ENCODE measurements at places on chromosomes 12 and 14.

DNA sequence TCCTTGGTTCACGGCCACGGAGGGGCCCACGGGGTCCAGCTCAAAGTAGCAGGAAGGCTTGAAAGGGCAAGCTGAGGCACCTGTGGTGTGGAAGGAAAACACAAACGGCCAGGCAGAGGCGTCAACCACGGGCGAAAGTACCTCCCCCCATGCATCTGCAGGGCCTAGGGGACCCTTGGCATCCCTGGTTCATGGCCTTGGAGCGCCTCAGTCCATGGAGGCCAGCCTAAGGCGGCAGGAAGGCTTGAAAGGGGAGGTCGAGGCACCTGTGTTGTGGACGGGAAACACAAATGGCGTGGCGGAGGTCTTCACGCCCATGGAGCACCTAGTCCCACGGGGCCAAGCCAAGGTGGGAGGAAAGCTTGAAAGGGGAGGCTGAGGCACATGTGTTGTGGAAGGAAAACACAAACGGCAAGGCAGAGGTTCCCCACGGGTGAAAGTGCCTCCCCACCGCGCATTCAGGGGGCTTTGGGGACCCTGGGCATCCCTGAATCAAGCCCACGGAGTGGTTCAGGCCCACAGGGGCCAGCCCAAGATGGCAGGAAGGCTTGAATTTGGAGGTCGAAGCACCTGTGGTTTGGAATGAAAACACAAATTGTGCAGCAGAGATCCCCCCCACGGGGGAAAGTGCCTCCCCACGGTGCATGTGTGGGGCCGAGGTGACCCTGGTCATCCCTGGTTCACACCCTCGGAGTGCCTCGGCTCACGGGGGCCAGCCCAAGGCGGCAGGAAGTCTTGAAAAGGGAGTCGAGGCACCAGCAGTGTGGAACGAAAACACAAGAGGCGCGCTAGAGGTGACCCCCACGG is 380.8 kb downstream of the ALG10 start:
- no peak for DNase-seq

DNA sequence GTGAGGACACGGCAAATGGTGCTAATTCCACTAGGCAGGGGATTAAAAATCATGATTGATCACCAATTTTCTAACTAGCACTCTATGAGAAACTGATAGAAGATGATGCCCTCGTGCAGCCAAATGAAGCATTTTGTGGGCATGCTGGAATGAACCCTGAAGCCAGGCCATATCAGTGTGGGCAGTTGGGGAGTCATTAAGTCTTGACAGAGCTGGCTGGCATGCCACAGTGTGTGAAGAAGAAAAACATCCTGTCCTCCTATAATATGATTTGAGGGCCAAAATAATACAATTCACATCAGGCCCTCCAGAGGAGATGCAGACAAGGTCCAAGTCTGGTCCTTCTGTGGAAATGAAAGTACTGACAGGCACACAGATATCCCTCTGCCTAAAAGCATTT is 107.1 kb downstream of the TMTC1 start:
- DNase-seq = no peak

DNA sequence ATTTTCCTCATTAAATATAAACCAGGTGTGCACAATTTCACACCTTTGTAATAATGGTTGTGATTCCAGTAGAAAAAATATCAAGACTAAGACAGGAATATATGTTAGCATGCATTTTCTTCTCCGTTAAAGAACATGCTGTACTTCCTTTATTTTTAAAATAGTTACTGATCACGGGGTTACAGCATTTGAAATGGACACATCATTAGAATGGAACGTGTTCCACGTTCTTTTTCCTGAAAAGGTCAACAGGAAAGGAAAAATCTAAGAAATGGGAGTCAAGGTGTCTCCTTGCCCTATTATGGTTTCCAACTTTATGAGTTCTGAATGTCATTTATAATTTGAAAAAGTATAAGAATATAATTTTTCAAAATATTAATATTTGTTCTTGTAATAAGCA is 1325.7 kb downstream of the SLC16A7 start:
- no peak for DNase-seq

DNA sequence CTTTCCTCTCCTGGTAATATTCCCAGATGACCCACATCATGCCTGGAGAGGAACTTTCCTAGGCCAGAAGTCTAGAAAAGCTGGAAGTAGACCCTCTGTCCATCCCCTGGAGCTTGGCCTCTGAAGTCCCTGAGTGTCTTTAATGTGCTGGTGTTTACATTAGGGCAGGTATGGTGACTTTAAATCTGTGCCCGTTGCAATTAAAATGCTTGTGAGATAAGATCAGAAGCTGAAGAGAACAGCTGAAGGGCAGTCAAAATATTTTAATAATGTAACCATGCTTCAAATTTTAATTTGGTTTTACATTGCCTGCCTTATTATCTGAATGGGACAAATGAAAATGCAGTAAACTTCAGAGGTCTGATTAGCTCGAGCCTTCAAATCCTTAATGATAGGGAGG is 1022.5 kb downstream of the BCL11B start:
- DNase-seq = no peak

GRCh38 chr14:33019346-33019745 is 80.7 kb downstream of the NPAS3 start:
- no peak for DNase-seq

GRCh38 chr12:89968151-89968700 is 259.6 kb upstream of the ATP2B1 start:
- DNase-seq = no peak

- DNase-seq = no peak
Observed at GRCh38 chr12:47858511-47859266, 39.0 kb upstream of the HDAC7 start.

DNA sequence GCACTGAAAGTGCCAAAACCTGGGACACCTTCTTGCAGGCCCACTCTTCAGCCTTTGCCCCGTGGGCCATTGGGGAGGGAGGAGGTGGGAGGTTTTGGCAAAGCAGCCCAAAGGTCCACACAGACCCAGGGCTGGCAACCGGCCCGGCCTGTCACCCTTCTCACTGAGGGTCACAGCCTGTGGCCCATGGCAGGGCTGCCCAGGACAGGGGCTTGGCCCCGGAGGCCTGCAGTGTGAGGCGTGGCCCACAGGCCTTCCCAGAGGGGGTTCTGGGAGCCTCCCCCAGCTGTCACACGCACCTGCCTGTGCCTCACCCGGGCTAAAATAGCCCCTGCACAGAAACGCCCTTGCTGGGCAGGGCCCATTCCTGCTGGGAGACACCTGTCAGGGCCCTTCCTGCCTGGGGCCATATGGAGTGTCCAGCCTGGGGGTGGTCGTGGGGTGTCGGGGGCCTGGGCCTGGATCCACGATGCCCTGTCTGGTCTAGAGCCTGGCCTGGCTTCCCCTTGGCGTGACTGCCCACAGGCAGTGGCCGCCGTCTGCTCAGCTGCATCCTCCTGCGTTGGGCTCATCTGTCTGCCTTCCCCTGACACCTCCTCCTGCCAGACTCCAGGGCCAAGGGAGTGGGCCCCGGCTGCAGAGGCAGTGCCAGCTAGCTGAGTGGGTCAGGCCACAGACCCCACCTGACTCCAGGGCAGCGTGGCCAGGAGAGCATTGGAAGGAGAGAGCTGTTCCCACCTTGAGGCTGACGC is 19.2 kb downstream of the PACS2 start:
- no peak for DNase-seq

DNA sequence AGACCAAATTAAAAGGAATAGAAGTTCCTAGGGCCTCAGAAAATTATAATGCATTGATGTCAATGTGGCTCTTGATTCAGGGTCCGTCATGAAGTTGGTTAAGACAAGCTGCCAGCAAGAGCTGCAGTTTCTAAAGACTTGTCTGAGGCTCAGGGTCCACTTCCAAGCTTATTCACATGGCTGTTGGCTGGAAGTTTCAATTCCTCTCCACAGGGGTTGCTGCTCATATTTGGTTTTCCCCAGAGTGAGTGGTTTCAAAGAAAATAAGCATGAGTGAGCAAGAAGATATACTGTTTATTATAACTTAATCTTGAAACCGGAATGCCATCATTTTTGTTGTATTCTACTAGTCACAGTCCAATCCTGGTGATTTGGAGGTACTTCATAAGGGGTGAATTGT is 1247.4 kb downstream of the LRFN5 start:
- DNase-seq = no peak

GRCh38 chr12:22130671-22131070 is 84.7 kb downstream of the CMAS start:
- no peak for DNase-seq

- DNase-seq = no peak
Observed at GRCh38 chr12:100698518-100698917, 96.1 kb upstream of the ANO4 start.

DNA sequence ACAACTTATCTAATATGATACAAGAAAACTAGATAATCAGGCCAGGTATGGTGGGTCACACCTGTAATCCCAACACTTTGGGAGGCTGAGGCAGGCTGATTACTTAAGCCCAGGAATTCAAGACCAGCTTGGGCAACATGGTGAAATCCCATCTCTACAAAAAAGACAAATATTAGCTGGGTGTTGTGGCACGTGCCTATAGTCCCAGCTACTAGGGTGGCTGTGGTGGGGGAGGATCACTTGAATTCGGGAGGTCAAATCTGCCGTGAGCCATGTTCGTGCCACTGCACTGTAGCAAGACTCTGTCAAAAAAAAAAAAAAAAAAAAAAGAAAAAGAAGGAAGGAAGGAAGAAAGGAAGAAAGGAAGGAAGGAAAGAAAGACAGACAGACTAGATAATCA is 27.0 kb downstream of the ZCRB1 start:
- no peak for DNase-seq

GRCh38 chr14:51401272-51401671 is 161.2 kb downstream of the TMX1 start:
- no peak for DNase-seq

DNA sequence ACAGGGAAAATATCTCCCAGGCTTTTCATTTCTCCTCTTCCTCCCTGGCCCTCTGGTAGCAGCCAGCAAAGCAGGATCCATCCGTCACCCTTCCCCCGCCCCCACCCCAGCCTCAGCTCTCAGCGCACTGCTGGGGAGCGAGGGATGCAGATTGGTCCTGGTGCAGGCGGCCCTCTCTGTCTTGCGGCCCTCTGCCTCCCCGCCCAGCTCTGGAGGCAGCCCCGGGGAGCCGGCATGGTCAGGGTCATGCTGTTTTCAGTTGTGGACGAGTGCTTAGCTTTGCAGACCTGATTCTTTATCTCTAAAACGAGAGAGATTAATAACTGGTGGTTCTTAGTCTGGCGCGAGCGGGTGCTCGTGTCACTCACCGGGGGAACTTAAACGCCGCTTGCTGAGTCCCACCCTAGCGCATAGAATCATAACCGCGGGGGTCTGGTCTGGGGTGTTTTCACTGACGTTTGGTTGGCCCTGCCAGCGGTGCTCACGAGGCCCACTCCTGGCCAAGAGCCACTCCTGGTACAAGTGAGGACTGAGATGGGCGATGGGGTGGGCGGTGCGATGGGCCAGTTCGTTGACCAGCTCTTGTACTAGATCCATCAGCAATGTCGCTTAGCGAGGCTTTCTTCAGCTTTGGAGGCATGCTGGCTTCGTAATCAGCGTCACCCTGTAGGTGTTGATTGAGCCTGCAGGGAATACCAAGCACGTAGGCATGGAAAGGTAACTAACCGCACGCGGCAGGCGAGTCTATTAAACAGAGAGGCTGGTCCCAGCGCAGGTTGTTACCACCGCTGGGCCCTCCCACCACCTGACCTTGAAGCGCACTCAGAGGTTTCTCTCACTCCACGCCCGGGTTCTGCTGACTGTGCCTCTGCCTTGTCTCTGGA is 95.2 kb downstream of the TSPAN9 start:
- DNase-seq = no peak

GRCh38 chr12:51915951-51916350 is 8.6 kb downstream of the ACVRL1 start:
- no peak for DNase-seq

GRCh38 chr14:39469094-39469710 is 37.0 kb upstream of the FBXO33 start:
- DNase-seq = no peak

- no peak for DNase-seq
Observed at GRCh38 chr12:91852634-91853033, 293.0 kb downstream of the BTG1 start.

DNA sequence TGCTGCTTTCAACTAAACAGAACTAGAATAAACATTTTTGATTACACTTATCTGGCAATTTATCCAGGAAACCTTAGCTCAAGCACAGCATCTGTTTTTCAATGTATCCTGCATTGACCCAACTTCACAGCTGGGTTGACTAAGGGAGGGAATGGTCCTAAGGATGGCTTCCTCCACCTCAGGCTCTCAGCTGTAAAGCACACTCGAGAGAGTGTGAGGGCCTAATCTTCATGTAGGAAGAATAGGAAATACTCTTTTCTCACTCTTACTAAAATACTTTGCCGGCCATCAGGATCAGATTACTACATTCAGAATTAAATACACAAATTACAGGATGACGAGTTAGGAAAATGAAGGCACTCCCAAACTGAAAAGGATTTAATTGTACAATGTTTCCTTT is 7.2 kb downstream of the SETD3 start:
- no peak for DNase-seq

GRCh38 chr14:29548948-29549370 is 378.7 kb downstream of the PRKD1 start:
- DNase-seq = no peak

GRCh38 chr12:124744659-124745464 is 118.8 kb downstream of the SCARB1 start:
- no peak for DNase-seq

- no peak for DNase-seq
Observed at GRCh38 chr14:35229084-35229791, 62.9 kb upstream of the PSMA6 start.

- no peak for DNase-seq
Observed at GRCh38 chr12:109174468-109174867, 58.1 kb downstream of the ACACB start.

GRCh38 chr14:102164965-102165364 is 25.3 kb downstream of the WDR20 start:
- DNase-seq = no peak

- DNase-seq = no peak
Observed at GRCh38 chr12:56721721-56722120, 3.4 kb downstream of the NACA start.

DNA sequence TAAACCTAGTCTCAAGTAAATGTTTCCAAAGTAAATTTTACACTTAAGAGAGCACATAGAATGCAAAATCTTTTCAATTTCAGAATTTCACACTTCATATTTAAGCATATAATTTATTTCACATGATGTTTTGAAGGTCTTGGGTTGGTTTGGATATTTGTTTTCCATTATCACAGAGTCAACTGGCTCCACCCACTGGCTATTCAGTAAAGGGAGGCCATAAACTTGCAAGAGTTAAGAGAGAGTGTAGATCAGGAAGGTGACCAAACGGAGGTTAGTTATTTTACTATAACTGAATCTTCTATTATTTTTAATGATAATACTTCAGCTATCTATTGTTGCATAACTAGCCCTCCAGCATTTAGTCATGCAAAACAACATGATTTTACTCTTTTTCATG is 6.2 kb upstream of the CPNE8 start:
- DNase-seq = no peak

GRCh38 chr12:14878488-14878887 is 7.2 kb downstream of the MGP start:
- no peak for DNase-seq

- no peak for DNase-seq
Observed at GRCh38 chr14:77043984-77044485, 15.5 kb upstream of the IRF2BPL start.

GRCh38 chr14:34147461-34147860 is 196.6 kb upstream of the EGLN3 start:
- no peak for DNase-seq

All from SIG-M5 (cell line).